ENCODE measurements at places on chromosomes 5 and 9.

DNA sequence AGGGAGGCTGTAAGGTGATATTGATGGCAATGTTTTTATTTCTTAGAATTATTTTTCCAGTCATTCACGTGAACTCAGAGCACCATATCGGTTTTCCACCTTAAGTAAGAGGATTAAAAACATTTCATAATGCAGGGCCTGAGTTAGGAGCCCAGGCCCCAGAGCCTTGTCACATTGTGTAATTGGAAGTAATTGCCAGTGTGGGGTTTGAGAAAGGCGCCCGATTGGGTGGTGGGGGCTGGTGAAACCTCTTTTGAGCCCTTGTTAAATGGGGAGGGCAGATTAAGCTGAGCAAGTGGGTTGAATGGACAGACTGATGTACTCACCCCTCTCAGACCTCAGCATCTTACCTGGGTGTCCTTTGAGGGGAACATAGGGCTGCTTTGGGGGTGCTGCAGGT is 116.7 kb upstream of the PITX1 start:
- no peak for DNase-seq

- no peak for DNase-seq
These were observed 345.9 kb upstream of the NUDT12 start for GRCh38 chr5:103908336-103909080.

GRCh38 chr9:90070931-90071660 is 466.3 kb downstream of the GADD45G start:
- no peak for DNase-seq

DNA sequence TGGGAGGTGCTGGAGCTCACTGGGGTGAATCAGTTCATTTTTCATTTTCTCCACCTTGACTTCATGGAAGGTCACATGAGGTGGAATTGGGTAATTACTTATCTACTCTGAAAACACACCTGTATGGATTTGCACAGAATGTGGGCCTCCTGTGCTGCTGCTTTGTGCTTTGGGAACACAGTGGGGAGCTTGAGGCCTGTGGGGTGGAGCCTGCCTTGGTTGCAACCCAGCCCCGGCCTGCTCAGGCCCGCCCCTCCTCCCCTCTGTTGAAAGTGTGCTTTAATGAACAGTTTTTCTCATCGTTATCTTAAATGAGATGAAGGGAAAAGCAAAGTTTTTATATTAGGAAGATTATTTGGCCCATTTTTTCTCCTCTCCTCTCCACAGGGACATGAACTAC is 28.5 kb upstream of the DMRT3 start:
- no peak for DNase-seq

GRCh38 chr5:25091921-25092320 is 447.1 kb upstream of the CDH10 start:
- no peak for DNase-seq

GRCh38 chr5:172823840-172824362 is 10.2 kb upstream of the ERGIC1 start:
- DNase-seq: no peak

GRCh38 chr9:2859776-2860379 is 16.0 kb upstream of the PUM3 start:
- DNase-seq: no peak

- DNase-seq: no peak
These were observed 24.3 kb downstream of the ABCA1 start for GRCh38 chr9:104903609-104904008.

- DNase-seq: no peak
These were observed 33.5 kb upstream of the APC start for GRCh38 chr5:112703866-112704820.

DNA sequence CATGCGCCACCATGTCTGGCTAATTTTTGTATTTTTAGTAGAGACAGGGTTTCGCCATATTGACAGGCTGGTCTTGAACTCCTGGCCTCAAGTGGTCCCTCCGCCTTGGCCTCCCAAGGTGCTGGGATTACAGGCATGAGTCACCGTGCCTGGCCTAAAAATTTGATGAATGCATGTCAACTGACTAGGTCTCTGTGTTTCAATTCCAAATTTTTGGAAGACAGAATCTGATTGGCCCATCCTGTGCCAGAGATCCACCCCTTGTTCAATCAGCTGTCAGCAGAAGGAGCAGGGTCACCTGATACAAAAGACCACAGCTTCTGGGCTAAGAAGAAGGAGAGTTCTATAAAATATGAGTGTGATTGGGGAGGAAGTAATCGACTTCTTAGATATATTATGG is 43.5 kb upstream of the COL15A1 start:
- DNase-seq: no peak

DNA sequence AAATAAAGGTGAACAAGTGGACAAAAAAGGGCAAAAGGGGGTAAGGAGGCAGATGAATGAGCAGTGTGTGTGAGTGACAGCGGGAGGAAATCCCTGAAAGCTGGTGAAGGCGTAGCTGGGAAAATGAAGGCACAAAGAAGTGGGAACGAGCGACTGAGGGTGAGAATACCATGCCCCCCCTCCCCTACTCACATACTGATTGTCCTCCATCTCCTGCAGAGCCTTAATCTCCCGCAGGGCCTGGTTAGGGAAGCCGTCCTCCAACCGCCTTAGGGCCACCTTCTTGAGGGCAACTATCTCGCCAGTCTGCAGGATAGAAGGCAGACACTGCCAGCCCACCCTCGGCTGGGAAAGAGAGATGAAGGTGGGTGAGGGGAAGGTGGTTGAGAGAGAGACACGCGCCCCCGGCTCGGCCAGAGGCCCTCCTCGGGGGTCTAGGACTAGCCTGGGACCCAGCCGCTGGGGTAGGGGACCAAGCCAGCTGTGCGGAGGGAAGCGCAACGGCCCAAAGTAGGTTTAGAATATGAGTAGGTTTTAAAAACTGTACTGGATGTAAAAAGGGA is 522 bp downstream of the CDK20 start:
- DNase-seq: no peak

GRCh38 chr5:160347448-160347847 is 23.0 kb downstream of the C1QTNF2 start:
- no peak for DNase-seq

GRCh38 chr9:120603591-120603990 is 23.6 kb upstream of the CDK5RAP2 start:
- DNase-seq: no peak

GRCh38 chr5:76269932-76270610 is 133.0 kb upstream of the IQGAP2 start:
- no peak for DNase-seq

DNA sequence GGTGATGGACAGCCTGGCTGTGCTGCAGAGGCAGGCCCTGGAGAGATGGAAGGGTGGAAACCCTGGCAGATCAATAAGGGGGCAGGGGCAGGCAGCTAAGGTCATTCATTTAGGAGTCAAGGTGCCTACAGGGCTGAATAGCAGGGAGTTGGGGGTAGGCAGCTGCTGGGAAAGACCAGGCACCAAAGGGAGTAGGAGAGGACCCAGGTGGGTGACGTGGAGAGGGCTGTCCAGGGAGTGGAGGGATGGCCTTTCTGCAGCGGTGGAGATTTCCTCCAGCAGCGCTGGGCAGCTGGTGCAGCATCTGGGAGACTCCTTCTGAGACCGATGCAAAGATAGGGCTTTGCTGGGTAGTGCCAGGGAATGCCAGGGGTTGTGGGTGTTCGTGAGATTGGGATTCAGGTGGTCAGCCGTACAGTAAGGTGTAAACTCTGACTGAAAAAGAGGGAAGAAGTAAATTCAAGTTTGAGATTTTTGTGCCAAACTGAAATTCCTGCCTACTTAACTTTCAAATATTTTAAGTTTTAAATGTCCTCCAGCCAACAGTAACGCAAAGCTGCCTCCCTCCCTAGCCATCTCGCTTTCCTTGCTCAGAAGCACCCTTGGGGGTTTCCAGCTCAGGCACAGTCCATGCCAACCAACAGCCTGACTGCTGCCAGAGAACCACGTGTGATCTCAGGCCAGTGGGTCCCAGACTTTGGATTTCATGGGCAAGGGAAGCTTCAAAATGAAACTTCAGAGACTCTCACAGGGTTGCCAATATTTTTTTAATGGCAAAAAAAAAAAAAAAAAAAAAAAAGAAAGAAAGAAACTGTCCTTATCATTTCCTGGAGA is 18.6 kb upstream of the ANGPTL2 start:
- no peak for DNase-seq

DNA sequence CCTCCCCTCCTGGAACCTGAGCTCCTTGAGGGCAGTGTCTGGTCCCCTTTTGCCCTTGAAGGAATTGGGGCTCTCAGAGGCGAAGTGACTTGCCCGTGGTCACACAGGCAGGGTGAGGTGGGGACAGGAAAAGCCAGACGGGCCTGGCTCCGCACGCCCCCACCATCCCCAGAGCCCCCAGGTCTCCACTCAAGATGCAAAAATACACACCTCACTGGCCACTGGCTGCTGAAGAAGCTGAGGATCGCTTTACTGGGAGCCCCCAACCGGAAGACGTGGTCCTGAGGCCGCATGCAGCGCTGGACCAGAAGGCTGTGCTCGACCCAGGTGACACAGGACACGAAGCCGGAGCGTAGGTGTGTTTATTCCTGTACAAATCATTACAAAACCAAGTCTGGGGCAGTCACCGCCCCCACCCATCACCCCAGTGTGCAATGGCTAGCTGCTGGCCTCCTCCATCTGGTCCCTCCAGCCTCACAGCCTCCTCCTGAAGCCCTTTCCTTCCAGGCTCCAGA is 7.6 kb upstream of the AK1 start:
- DNase-seq: no peak
